Suprapubic skin (tissue), 4 donors: ENCODE measurements at places on chromosomes 7 and 10. TPM values are rescaled to one million over a fixed set of nuclear protein-coding genes. Genes with fewer than 3 reads are reported as not detected.

- peak; percentile 74 for DNase-seq
These were observed 947 bp downstream of the HOXA3 start for GRCh38 chr7:27151341-27151930.

DNA sequence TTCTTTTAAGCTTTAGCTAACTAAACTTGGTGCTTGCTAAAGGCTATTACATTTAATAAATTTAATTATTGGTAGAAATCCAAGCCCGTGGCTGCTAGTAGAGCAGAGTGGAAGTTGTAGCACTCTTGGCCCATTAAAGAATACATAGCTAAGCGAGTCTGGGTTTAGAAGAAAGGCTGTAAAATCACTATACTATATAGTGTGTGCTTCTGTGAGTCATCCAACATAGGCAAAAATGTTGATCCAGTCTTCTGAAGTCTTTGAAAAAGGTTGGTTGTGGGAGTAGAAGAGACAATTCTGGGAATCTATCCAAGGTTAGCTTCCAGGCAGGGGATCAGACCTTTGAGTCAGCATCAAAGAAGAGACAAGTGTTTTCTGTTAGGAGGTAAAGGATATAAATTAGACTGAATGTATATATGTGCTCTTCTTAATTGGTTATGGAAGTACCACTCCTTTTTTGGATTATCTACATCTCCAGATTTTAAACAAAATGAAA lies 664.2 kb downstream of the NXPH1 start:
- DNase-seq: no peak

POU6F2 gene
- not detected for total RNA-seq

HSPA12A gene
- 12.5 TPM for total RNA-seq

DNA sequence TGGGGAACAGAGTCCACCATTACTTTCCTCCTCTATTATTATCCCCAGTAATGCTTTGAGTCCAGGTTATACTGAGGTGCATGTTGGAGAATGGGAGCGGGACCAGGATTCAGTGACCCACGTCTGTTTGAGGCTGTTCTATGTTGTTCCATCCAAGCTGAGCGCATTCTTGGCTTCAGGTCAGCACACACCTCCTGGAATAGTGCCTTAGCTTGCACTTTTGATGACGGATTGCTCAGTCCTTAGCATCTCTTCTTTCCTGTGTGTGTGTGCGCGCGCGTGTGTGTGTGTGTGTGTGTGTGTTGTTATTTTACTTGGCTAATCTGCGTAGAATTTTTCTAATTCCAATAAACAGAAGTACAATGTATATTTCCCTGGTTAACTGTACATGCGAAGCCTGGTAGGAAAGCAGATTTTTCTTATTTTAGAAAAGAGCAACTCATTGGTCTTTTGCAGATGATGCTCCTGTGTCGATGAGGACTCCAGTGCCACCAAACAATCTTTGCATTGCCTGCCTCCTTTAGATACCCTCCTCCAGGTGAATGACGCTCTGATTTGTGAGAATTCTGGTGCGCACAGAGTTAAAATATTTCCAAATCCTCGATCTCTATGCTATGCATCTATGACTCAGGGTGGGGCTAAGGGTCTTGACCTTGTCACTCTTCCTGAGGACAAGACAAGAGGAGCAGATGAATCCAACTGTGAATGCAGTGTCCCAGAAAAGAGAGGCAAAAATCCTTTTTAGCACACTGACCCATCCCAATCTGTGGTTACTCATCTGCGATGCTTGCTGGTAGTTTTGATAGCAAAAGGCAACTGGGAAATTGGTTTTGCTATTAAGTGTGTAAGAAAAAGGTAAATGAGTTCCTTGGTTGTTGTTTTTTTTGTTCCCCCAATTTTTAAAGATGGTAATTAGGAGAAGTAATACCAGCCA lies 13.3 kb upstream of the CELF2 start:
- DNase-seq: no peak

CPA5 gene
- not detected for total RNA-seq

- DNase-seq: no peak
These were observed 2.2 kb upstream of the GET4 start for GRCh38 chr7:874031-874749.

NUDCD3 gene
- total RNA-seq: 54.3 TPM

DNA sequence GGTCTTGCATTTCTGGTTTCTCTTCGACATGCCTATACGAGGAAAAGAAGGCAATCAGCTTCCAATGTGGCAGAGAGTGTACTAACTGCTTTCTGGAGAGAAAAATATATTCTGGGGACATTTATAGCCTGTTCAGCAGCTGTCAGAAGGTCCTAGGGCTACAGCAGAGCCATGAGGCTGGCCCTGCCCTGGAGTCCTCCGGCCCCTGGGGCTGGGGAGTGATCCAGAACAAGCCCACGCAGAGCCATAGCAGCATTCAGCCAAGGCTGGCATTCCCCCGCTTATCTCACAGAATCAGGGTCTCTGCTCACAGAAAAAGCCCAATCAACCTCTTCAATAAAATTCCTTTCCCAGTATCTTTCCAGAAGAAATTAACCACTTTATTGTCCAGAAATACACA lies 48.9 kb downstream of the FZD1 start:
- no peak for DNase-seq

PNLIP gene
- not detected for total RNA-seq

SP8 gene
- 24.8 TPM for total RNA-seq

- DNase-seq: no peak
These were observed 38.8 kb upstream of the DNAH11 start for GRCh38 chr7:21504021-21504420.

DNA sequence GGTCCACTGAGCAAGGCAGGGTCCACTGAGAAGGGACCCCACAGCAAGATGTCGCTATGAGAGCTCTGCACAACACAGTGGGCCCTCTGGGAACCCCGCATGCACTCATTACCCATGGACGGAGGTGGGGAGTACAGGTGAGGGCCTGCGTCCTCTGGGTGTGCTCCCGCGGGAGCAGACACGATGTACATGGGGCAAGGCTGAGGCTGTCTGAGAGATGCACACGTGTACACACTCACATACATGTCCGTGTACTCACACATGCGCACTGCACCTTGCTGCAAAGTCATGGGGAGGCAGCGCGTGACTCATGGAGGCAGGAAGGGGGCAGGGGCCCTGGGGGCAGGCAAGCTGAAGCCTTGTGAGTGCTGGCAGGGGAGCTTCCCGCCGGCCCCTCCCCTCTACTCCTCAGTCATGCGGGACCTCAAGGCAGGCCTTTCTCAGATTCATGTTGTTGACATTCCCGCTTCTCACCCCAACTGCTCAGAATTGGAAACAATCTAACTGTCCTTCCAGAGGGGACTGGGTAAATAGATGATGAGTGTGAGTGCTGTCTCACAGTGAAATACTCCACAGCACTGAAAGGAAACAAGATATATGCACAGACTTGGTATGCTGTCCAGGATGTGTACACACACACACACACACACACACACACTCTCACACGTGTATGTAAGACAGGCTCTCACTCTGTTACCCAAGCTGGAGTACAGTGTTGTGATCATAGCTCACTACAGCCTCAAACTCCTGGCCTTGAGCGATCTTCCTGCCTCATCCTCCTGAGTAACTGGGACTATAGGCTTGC lies 40.0 kb downstream of the GOLGA7B start:
- no peak for DNase-seq

DNA sequence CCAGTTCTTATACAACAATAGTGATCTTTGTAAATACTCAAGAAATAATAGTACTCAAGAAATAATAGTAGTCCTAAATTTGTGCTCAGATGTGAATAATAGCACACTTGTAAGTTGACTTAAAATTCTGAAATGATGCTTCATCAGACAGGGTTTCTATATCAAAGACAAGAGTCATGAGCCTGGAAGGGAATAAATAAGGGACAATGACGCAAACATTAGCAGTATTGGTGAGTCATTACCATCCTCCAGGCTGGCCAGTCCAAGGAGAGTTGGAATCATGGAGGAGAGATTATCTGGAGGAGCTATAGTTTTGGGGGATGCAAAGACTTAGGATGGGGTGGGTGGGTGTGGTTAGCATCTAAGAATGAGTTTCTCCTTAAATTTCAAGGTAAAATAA lies 6.1 kb upstream of the SH3PXD2A start:
- DNase-seq: no peak

TRIL gene
- total RNA-seq: 2.6 TPM

TMEM229A gene
- total RNA-seq: not detected

- peak; percentile 92 for DNase-seq
These were observed 3.6 kb downstream of the DUSP5 start for GRCh38 chr10:110501142-110501937.

- DNase-seq: no peak
These were observed 56.8 kb upstream of the SVIL start for GRCh38 chr10:29691564-29692072.

GRCh38 chr7:27868131-27868550 lies 128.2 kb downstream of the TAX1BP1 start:
- no peak for DNase-seq

DNA sequence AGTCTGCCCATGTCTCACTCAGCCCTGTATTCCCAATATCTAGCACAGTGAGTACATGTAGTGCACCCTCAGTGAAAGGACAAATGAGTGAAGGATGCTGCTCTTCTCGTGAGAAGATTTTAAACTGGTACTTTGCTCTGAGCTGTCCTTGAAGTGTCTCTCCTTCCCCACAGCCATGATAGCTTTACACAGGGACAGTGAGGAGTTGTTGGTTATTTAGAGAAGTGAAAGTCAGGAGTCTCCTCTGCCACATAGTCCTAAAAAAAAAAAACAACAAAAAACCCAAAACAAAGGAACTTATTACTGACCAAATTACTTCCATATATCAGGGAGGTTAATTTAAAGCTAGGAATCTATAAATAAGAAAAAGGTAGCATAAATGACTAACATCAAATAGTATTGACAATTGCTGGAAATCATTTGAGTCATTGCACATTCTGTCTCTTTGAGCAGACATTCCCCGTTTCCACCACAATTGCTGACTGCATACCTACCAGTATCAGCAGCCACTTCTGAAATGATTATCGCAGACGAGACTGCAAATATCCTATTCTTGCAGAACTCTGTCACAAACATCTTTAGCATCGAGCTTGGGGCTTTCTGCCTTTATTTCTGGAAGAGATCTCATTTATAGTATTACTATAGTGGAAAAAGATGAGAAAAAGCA lies 202.1 kb downstream of the PTEN start:
- no peak for DNase-seq
